ENCODE measurements at places on chromosomes 16 and 17. TPM values are rescaled to one million over a fixed set of nuclear protein-coding genes. Genes with fewer than 3 reads are reported as not detected.

DNA sequence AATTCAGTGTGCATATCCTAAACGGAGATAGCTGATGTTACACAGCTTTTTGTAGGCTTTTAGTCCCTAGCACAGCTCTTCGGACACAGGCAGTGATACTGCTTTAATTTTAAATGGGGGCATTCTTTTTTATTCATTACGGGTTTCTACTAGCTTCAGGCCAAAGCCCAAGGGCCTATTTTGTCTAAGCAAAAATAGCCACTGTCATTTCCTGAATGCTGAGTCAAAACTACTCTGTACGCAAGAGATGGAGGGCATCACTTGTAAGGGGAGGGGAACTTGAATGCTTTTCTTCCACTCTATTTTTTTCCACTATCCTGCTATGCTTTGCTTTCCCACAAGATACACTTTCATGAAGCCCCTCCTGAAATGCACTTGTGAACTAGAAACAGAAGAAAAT lies 360.7 kb downstream of the PMP22 start:
- DNase-seq, result no peak

CPNE7 gene
- 0.88 TPM for total RNA-seq

DNA sequence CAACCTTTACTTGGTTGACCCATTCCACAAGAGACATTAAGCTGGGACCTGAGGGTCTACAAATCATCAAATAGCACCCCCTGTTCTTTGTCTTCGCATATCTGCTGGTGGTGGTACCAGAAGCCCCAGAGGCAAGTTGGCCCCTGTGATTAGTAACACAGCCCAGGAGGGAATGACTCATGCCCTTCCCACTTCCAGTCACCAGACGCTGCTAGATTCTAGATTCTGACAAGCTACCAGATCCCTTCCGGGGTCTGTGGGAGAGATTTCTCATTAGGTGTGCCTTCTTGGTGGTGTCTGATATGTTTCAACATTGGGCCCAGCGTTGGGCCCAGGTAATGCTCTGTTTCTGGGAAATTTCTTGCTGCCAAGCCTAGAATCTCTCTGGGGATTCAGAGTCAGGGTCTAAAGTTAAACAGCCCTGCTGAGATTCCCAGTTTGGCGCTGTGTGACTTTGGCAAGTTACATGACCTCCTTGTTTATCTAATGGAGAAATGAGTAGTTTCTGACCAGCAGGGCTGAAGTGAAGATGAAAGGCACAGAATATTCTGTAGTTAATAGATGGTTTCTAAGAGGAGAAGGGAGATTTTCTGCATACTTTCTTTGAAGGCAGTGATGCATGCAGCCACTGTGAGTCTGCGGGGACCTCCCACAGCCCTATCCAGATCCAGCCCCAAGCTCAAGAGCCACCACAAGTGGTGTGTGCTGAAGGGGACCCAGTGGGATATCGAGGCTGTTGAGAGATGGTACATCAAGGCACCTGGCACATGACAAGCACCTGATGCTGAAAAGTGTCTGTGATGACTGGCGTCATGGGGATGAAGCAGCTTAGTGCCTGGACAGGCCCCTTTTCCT lies 3.9 kb downstream of the TRPV2 start:
- peak; percentile 80 for DNase-seq

GGT6 gene
- total RNA-seq, result not detected

DNA sequence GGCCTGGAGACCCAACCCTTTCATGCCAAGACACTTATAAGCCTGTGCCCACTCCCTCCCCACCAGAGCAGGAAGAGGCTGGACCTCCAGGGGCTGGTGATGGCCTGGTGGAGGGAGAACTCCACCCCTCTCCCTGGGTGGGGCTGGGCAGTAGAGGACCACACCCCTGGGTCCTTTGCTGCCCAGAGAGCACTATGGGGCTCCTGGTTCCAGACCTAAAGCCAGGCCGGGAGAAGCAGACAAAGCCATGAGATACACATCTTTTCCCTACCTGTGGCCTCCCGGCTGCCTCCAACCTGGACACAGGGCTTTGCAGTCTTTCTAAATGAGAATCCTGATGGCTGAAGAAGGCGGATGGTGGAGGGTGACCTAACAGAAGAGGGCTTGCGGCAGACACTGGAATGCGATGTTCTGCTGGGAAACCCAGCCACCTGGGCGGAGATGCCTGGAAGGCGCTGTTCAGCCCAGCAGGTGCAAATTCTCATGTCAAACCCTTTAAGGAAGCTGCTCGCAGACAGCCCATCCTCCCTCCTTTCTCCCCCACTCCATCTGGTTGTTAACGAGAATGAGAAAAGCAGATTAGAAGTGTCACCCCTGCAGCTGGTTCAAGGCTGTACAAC lies 43.9 kb upstream of the KIFC3 start:
- DNase-seq, result no peak

FBXL20 gene
- 13.1 TPM for total RNA-seq

GRCh38 chr16:86091976-86092375 lies 193.0 kb downstream of the IRF8 start:
- no peak for DNase-seq

DNA sequence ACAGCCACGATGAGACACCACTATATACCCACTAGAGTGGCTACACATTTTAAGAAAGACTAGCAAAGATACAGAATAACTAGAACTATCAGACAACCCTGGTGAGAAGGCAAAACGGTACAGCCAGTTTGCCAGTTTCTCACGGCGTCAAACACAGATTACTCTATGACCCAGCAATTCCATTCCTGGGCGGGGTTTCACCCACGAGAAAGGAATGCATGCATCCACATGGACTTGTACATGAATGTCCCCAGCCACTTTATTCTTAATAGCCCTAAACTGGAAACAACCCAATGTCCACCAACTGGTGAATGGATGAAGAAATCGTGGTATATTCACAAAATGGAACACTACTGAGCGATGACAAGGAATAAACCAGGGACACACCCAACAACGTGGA lies 74.5 kb downstream of the MYH10 start:
- no peak for DNase-seq

DNA sequence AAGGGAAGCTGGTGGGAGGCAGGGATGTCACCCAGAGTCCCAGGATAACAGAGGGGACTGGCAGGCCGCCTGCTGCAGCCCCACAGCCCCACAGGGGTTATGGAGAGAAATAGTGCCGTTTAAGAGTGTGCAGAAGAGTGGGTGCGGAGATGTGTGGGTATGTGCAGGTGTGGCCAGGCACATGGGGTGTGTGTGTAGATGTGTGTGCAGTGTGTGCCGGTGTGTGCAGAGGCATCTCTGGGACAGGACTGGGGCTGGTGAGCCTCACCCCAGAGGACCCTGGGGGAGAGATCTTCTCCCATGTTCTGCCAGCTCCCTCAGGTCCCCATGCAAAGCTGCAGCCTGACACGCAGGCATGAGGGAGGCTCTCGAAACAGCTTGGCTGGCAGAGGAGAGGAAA lies 157.4 kb downstream of the RBFOX3 start:
- DNase-seq, result no peak

DNA sequence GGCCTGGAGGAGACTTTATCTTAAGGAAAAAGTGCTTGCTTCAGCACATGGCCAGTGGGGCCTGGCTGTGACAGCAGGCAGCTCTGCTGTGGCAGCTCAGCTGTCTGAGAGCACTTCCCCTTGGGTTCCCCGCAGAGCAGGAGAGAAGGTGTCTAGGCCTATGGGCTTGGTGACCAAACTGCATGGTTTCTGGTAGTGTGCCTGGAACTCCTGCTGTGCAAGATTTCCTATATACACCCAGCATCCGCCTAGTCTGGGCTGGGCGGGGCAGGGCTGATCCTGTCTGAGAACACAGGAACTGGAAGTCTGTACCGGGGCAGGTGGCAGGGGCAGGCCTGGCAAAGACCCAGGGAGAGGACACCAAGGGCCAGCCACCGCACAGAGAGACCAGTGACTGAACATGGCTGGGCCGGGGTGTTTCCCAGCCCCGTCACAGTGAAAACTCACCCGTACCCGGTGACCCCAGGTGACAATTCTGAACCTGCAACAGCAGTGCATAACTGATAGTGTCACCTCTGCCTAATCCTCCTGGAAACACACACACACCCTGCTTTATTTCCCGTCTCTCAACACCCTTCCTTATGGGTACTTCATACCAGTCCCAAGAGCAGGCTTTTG lies 39.3 kb downstream of the CHD9 start:
- peak; percentile 34 for DNase-seq

IQCK gene
- 18.4 TPM for total RNA-seq

MPP3 gene
- total RNA-seq, result 7.4 TPM

GRCh38 chr16:30434852-30435251 lies 5.0 kb upstream of the DCTPP1 start:
- DNase-seq, result no peak

MYH3 gene
- total RNA-seq, result 1.3 TPM

- DNase-seq, result no peak
Measured at GRCh38 chr17:50076221-50076590, 18.9 kb upstream of the PDK2 start.

GRCh38 chr17:71176331-71176730 lies 944.5 kb upstream of the SOX9 start:
- DNase-seq, result no peak

DNASE1 gene
- total RNA-seq, result 73.9 TPM

DNA sequence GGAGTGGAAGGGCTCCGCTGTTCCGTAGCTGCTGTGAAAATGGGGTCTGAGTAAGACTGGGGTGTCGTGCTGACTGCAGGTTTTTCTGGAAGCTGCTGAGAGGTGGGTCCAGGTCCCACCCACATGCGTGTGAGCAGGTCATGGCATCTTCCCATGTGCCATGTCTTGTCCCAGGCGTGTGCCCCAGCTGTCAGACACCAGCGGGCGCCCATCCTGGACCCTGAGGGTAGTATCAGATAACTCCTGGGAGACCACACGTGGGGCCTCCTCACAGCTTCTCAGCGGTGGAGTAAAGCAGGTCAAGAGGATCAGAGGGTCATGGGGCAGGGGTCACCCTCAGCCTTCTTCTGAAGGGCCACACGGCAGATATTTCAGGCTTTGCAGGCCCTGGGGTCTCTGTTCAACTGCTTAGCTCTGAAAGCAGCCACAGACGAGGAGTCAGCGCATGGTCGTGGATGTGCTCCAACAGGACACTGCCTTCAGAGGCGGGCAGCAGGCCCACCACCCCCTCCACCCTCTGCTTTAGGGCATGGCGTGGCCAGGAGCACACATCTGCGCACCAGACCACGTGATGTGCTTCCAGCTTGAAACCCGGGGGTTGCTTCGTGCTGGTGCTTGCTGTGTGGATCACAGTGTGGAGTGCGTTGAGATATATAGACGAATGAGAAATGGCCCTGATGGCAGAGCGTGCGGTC lies 68.7 kb downstream of the BANP start:
- DNase-seq, result no peak

GRCh38 chr17:57750895-57751294 lies 5.8 kb upstream of the CCDC182 start:
- no peak for DNase-seq

DNA sequence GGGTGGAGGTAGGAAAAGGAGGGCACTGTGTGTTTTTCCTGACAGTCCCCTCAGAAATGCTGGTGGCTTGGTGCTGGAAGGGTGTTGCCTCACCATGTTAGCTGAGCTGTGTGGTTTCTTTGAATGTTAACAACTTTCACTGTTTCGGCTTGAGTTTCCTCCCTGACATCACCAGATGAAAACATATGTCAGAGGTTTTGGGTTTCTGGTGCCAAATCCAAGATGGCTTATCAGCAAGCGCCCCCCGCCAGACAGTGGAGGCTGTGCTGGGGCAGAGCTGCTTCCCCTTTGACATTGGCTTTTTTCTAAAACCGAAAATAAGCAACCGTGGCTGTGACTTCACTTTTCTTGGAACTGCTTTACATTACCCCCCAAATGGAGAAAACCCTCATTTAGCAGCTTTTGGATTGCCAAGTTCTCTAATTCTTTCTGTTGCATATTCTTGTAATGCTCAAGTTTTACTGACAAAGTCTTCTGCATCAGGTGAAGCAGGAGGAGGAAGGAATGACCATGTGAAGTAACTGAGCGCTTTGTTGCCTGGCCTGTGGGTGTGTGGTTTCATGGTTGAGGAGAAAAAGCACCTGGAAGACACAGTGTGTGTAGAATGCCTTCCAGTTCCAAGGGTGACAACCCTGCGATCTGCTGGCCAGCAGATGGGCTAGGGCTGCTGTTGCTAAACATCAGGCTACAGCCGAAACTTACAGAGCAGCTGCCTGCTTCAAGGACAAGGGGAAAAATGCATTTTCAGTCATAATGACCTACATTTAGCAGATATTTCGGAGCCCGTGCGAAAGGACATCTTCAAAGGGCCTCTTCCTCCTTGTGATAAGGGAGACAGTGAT lies 9.7 kb downstream of the RMI2 start:
- DNase-seq, result no peak

DNA sequence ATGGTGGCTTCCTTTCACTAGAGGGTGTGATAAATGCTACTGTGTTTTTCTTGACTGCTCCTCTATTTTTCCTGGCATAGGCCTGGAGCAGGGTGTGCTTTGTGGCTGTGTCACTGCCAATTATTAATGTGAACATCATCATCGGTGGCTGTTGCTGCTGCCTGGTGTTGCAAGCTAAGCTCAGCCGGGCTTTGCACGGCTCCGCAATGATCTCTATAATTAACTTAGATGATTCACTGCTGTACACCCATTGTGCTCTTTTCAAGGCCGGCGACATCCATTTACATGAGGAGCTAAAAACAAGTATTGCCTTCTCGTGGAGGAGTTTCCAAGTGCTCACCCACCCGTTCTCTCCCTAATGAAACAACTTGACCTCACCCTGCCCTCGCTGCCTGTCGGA lies 160.1 kb upstream of the IRX3 start:
- peak; percentile 87 for DNase-seq

DNA sequence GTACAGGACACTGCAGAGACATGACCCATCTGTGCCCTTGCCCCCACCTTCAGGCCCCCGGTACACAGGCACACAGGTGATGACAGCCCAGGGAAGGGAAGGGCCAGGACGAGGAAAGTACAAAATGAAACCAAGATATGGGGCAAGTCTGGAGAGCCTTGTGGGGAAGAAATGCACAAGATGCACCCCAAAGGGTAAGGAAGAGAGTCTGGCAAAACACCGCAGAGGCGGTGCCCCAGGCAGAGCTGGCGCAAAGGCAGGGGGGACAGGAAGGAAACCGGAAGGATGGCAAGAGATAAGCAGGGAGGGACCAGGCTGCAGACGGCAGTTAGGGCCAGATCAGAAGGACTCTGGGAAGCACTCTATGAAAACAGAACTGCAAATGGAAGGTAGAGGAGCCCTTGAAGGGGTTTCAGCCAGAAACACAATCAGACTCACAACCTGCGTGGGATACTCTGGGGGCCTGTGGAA lies 81.4 kb downstream of the SLC39A11 start:
- DNase-seq, result no peak

- no peak for DNase-seq
Measured at GRCh38 chr16:84270071-84270470, 24.6 kb upstream of the WFDC1 start.

GPATCH8 gene
- 22.7 TPM for total RNA-seq

MYLK3 gene
- 203 TPM for total RNA-seq

RHBDL1 gene
- 12.9 TPM for total RNA-seq

GRCh38 chr17:40697297-40697696 lies 6.3 kb downstream of the KRT24 start:
- no peak for DNase-seq
